ENCODE measurements at places on chromosomes 11 and 22. TPM values are rescaled to one million over a fixed set of nuclear protein-coding genes. Genes with fewer than 3 reads are reported as not detected.

Gene IL17REL
- not detected for total RNA-seq

- DNase-seq, result no peak
Measured at GRCh38 chr11:46918083-46918787, at the start of gene LRP4. LRP4 (minus strand) TSS chr11:46918550; CDS start chr11:46918379, 171 bp downstream.

Gene MOV10L1
- 0.46 TPM for total RNA-seq

Gene EIF3D
- 82.3 TPM for total RNA-seq

DNA sequence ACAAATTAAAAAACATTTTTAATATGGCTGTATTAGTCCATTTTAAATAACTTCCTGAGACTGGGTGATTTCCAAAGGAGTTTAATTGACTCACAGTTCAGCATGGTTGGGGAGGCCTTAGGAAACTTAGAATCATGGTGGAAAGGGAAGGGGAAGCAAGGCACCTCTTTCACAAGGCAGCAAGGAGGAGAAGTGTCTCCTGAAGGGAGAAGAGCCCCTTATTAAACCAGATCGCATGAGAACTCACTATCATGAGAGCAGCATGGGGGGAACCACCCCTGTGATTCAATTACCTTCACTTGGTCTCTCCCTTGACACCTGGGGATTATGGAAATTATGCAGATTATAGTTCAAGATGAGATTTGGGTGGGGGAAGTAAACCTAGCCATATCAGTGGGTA lies 488.6 kb downstream of the ETS1 start:
- DNase-seq, result no peak

DNA sequence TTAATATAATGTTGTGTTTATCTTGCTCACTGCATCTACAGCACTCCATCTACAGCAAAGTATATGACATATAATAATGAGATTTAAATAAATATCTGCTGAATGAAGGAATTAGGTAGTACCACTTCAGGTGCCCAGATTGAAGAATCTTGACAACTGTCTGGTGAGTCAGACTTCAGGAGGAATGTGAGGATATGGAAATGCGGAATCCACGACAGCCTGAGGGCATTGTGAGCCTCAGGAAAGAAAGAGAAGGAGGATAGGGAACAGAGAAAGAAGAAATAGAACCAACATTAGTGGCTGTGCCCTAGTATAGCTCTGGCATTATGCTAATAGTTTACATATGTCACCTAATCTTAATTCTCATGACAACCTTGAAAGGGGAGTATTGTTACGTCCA lies 304.4 kb downstream of the AASDHPPT start:
- DNase-seq, result no peak

GRCh38 chr11:5689551-5689983 lies at the start of gene TRIM22:
TRIM22 (plus strand) TSS chr11:5689790; CDS start chr11:5696233, 6,443 bp downstream.
- DNase-seq, result no peak
